ENCODE measurements at places on chromosomes 4 and X. TPM values are rescaled to one million over a fixed set of nuclear protein-coding genes. Genes with fewer than 3 reads are reported as not detected.

Gene RTL5
- 1.6 TPM for total RNA-seq

Gene RRH
- 0.09 TPM for total RNA-seq

Gene SYNPO2
- total RNA-seq, result 17.9 TPM

Gene ZNF330
- total RNA-seq, result 42.0 TPM

Gene MAP7D2
- total RNA-seq, result under 0.01 TPM

Gene MAGEA4
- total RNA-seq, result not detected

Gene LRCH2
- 14.2 TPM for total RNA-seq

Gene HS6ST2
- 0.14 TPM for total RNA-seq

Gene TRPC3
- total RNA-seq, result 2.0 TPM

Gene ZNF827
- total RNA-seq, result 3.6 TPM

Gene SLC38A5
- total RNA-seq, result 40.4 TPM

Gene TEX13A
- not detected for total RNA-seq

Gene CCNG2
- total RNA-seq, result 25.4 TPM

Gene ANOS1
- total RNA-seq, result under 0.01 TPM

Gene RHOXF1
- total RNA-seq, result not detected

Gene ATOH1
- total RNA-seq, result not detected

Gene SUPT20HL2
- 0.14 TPM for total RNA-seq

Gene MAGEA1
- 0.14 TPM for total RNA-seq

Gene PLP1
- total RNA-seq, result 0.18 TPM

Gene DMRTC1
- not detected for total RNA-seq

Gene ADH7
- not detected for total RNA-seq

Gene MGAT4D
- total RNA-seq, result not detected

Gene SUV39H1
- total RNA-seq, result 1.3 TPM

Gene CABS1
- not detected for total RNA-seq

Gene GASK1B
- total RNA-seq, result 168 TPM

Gene NEUROG2
- not detected for total RNA-seq

Gene RPA4
- total RNA-seq, result 0.71 TPM

Gene XPNPEP2
- 1.9 TPM for total RNA-seq

Gene ODAPH
- not detected for total RNA-seq

Gene IL2
- total RNA-seq, result not detected

Gene XAGE2
- total RNA-seq, result not detected

Gene MSX1
- total RNA-seq, result 7.8 TPM

Gene GSX2
- not detected for total RNA-seq

Gene TRO
- total RNA-seq, result 14.0 TPM

Gene NSD2
- total RNA-seq, result 36.3 TPM

Gene ITM2A
- total RNA-seq, result 0.14 TPM

Gene PNMA5
- total RNA-seq, result not detected

Gene ADH1B
- total RNA-seq, result 81.4 TPM

Gene TASL
- not detected for total RNA-seq

Gene FREM3
- total RNA-seq, result under 0.01 TPM

Gene DLG3
- total RNA-seq, result 16.7 TPM

Gene CENPVL1
- total RNA-seq, result not detected

Gene SLC9B1
- 0.83 TPM for total RNA-seq

Gene RGN
- 3.3 TPM for total RNA-seq

Gene POU4F2
- not detected for total RNA-seq

Gene LDOC1
- 4.6 TPM for total RNA-seq

Gene LDB2
- 44.7 TPM for total RNA-seq

Gene GPR173
- total RNA-seq, result 1.6 TPM

Gene CFAP299
- total RNA-seq, result 2.3 TPM

Gene PPP1R3F
- total RNA-seq, result 5.0 TPM

Gene PCDH19
- total RNA-seq, result under 0.01 TPM

Gene FAM114A1
- total RNA-seq, result 362 TPM

Gene CLDN2
- not detected for total RNA-seq

Gene RHOXF2
- total RNA-seq, result not detected

Gene ZNF674
- total RNA-seq, result 5.0 TPM

Gene UGT2B11
- not detected for total RNA-seq

Gene WDR45
- total RNA-seq, result 36.3 TPM

Gene RPS6KA6
- 12.7 TPM for total RNA-seq

Gene BMX
- 0.14 TPM for total RNA-seq
